ENCODE measurements at places on chromosomes 2 and 18.

DNA sequence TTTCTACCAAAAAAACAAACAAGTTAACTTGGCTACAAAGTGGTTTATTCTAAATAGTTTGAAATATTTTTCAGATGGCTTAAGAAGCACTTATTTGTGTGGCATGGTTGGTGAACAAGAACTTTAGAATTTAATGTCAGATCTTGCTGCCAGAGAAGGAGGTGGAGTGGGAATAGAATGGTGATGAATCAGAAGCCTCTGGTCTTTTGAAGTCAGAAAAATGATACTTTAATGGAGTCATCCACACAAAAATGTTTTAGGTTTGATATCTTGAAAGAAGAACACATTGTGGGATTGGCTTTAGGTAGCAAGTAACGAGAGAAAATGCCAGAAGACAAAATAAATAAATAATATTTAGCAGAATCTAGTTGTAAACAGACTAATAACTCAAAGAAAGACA is 243.1 kb upstream of the FANCL start:
- DNase-seq: no peak

GRCh38 chr2:226934546-226935201 is 98.8 kb downstream of the RHBDD1 start:
- no peak for DNase-seq

- DNase-seq: no peak
Measured at GRCh38 chr18:80106482-80107051, 2.5 kb upstream of the ADNP2 start.

DNA sequence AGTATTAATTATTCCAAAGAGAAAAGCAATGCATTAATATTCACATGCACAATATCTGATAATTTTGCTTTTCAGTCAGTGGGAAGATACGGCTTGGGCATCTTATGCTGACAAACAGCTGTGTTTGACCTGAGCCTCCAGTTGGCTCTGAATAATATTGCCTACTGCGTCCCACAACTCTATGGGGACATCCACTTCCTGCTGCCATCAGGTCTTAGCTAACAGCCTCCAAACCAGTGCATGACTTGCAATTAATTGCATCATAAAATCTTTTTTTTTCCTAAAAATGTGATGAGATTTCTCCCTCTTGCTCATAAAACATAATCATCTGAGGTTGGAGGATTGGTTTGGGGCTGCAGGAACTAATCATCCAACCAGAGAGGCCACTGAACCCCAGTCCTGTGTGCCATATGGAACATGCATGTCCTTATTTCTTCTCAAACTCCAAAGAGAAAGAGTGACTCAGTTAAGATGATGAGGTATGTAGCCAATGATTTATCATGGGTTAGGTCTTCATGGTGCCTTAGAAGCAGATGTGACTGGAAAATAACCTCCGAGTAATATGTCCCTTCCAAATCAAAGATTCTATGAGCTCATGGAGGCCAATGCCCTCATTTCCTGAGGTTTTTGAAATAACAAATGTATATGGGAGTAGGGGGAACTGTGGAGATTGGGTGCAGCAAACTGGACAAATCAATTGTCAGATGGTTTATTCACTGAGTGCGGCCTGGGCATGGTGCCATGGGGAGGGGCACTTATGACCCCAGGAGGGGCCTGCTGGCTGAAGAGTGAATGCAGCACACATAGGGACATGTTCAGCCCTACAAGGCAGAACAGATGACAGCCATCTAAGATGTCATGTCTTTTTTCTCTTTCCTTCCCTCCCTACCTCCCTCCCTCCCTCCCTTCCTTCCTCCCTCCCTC is 39.4 kb downstream of the EDAR start:
- no peak for DNase-seq

DNA sequence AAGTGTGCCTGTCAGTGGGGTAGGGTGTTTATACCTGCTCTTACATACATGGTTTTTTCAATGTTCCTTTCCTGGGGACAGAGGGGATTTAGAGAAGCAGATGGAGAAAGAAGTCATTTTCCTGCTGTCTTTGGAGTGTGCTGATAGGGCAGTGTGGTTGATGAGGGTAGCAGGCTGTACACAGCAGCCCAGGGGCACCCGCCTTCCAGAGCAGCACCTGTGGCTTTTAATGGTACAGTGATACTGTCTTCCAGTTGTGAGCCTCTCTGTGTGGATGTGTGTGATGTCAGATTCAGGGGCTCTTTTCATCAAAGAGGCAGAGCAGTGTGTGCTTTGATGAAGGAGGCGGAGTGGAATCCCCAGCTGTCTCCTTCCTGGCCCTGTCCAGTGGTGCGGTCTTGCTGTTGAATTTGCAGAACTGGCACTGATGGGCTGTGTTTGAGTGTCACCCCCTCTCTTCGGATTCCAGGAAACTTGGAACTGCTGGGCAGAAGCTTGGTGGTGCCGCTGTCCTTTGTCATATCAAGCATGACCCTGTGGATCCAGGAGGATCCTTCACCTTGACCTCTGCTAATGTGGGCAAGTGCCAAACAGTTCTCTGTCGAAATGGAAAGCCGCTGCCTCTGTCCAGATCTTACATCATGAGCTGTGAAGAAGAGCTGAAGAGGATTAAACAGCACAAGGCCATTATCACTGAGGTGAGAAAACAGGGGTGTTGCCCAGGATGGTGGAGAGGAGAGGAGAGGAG is 259.8 kb downstream of the PHLPP1 start:
- DNase-seq: no peak

GRCh38 chr2:241550616-241551580 is 7.6 kb upstream of the BOK start:
- DNase-seq: no peak

DNA sequence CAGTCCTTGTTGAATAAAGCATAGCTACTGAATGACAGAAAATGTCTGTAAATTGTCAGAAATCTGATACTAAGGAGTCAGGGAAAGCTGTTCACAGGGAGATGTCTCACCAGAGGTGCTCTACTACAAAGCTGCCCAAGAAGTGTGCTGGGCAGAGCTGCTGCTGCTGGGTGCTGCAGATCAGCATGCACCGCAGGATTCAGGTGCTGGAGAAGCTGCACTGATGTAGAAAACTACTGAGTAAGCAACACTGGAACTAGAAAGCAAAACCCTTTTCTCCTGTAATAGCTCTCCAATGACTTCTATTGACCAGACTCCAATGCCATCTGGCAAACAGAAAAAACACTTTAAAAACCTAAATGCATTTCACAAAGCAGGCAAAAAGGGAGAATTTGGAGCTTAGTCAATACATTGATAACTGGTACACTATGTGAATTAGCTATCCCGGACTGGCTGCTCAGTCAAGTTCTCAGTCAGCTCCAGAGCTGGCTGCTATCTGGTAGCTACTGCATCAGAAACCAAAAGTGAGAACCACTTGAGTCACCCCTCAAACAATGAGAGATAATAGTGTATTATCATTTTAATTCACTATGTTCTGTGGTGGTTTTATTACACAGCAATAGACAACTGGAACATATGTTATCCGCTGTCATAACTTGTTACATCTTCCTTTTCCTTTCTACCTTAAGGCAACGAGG is 493.1 kb downstream of the CPS1 start:
- DNase-seq: no peak

Data from NCI-H2081 treated with DMSO at 0.1 percent for 48 hours (cell line).